ENCODE measurements at places on chromosomes 4 and X. TPM values are rescaled to one million over a fixed set of nuclear protein-coding genes. Genes with fewer than 3 reads are reported as not detected.

CPZ gene
- 0.44 TPM for total RNA-seq

F8A2 gene
- not detected for total RNA-seq

DKC1 gene
- 211 TPM for total RNA-seq

MRFAP1 gene
- 261 TPM for total RNA-seq

CPLX1 gene
- total RNA-seq, result 0.57 TPM

GRIA3 gene
- not detected for total RNA-seq

CYP2U1 gene
- 1.4 TPM for total RNA-seq

FAM50A gene
- total RNA-seq, result 105 TPM

C4orf17 gene
- not detected for total RNA-seq

SULT1E1 gene
- not detected for total RNA-seq

ADAM29 gene
- total RNA-seq, result not detected

LDB2 gene
- not detected for total RNA-seq

OPHN1 gene
- total RNA-seq, result 1.4 TPM

IL13RA1 gene
- 49.5 TPM for total RNA-seq

IL15 gene
- total RNA-seq, result 11.2 TPM

CT83 gene
- total RNA-seq, result not detected

NDNF gene
- not detected for total RNA-seq

ADH6 gene
- total RNA-seq, result not detected

GAGE13 gene
- total RNA-seq, result not detected

Data from A549 treated with CpdA at 1 μM for 4 hours (cell line).